ENCODE measurements at places on chromosomes 11 and 22.

DNA sequence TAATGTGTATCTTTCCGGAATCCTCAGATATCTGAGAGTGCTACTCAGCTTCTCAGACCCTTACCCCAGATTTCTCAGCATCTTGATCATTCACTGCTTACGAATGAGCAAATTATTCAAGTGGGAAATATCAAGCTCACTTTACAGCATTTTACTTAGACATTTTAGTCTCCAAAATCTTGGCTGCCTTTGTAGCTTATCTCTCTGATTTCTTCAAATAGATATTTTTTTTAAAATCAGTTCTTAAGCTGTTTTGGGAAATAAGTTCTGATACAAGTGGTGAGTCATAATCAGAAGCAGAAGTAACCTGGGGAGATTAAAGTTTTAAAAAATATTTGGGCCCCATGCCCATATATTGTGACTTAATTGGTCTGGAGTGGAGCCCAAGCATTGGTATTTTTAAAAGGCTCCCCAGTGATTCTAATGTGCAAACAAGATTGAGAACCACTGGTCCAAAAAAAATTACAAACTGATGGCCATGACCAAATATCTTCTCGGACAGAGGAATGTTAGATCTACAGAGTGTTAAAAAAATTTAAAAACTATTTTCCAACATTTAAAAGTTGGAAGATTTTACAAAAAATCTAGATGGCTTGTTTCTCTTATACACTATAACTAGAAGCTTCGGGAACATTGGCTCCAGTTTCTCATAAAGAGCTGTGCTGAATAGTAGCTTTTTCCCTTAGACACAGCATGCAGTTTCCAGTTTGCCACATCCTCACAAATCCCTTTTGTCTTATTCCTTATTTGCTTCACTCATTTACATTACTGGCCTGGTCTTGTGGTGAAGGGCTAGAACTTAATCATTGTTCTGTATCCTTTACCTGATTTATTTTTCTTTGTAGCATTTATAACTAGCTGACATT, 87.8 kb upstream of the BMAL1 start:
- DNase-seq: no peak

GRCh38 chr11:59923813-59924212, 14.4 kb upstream of the OOSP1 start:
- no peak for DNase-seq

DNA sequence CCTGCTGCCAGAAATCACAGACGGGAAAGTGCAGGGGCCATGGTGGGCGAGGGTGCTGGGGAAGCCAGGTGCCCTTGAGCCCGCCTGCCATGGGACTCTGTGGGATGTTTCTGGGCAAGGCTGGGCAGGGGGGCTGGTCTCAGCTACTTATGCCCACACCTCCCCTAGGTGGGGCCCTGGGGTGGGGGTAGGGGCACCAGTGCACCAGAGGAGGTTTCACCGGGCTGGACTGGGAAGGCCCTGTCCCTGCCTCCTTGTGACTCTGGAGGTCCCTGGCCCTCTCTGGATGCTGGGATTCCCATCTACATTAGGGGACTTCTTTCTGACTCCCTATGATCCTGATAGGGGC, 75.2 kb upstream of the WNT11 start:
- no peak for DNase-seq

DNA sequence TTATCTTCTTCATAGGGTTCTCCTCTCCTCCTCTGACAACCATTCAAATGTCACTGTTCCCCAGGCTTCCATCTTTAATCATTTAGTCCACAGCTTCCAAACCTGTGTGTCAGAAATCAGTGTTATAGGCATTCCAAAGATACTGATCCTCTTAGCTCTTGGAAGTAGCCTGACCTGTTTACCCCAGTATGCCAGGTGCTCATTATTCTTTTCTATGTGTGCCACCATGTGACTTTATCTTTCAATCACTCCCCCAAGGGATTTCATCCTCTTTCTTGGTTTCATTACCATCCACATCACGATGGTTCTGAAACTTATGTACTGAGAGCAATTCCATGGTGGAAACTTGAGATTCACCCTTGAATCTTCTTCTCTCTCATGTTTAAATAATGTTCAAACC, 7.6 kb downstream of the POU2AF2 start:
- DNase-seq: no peak

- no peak for DNase-seq
Measured at GRCh38 chr11:18280438-18281045, 14.5 kb downstream of the SAA1 start.

DNA sequence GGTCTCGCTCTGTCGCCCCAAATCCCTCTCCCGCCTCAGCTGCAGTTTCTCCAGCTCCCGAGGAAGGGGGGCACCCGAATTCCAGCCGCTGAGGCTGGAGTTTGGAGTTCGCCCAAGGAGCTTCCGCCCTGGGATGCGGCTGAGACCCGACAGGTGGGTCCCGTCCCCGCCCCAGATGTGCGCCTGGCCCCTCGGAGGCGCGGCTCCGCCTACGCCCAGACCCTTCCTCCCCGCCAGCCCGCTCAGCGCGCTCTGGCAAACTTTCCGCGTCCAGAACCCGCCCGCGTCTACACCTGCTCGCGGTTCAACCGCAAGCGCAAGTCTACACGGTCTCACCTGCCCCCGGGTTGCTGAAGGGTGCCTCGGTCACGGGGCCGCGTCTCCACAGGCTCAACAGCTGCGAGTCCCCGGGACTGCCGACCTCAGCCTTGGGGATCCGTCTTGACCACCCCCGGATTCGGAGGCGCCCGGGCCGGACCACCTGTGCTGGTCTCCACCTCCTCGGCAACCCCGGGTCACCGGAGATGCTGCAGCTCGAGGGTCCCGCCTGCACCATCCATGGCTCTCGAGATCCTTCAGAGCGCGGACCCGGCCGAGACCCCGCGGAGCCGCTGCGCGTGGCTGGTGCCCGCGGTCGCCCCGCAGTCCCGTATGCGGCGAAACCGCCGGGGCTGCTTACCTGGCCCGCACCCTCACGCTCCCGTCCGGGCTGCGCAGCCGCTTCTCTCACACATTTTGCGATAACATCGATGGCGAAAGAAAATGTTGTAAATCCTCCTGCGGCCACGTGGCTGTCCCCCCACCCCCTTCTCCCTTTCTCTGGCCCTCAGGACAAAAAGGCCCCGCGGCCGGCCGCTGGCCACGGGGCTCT, 63.6 kb downstream of the NFAM1 start:
- DNase-seq: no peak

- no peak for DNase-seq
Measured at GRCh38 chr11:62449451-62449851, 30.6 kb downstream of the SCGB1A1 start.

GRCh38 chr11:14148653-14149273, 186.2 kb downstream of the SPON1 start:
- DNase-seq: no peak

All from NCI-H1436 treated with DMSO at 0.1 percent for 48 hours (cell line).